ENCODE measurements at places on chromosomes 3 and 15.
A peak's percentile ranks its signal among the peaks of the same experiment; 100 is the strongest.

DNA sequence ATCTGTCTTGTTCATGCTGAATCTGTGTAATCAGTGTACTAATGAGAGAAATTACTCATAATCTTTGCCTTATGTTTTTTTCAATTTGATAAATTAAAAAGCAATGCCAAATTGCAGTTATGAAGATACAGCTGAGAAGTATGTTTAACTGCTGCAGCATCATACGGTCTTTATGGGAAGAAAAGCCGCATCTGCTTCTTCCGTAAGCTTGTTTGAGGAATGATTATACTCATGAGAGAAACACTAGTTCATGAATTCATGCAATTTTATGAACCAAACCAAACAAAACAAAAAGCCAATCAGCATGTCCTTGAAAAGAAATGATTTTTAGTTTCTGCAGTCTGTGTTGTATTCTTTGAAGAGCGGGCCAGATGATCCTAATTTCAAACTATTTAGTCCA lies 275.9 kb upstream of the ARHGEF26 start:
- no peak for DNase-seq

DNA sequence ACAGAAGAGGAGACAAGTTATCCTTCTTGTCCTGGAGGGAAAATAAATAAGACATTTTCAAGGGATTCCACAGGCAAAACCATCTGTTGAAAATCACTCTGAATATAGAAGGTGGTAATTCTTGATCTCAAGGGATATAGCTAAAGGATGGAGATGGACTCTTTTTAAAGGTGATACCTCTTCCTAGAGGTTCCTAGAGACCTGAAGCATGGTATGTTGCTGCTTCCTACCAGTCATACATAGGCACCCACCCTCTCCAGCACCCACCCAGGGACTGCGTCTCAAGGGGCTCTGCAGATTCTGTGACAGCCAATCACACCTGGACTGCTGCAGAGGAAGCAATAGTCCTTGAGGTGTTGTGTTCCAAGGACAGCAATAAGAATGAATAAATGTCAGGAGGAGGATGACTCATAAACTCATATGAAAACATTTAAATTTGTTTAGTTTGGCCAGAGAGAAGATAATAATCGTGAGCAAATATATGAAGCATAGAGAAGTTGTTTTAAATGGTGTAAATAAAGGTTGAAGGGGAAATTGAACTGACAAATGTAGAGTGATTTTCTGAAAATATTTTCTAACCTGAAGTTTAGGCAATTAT lies 741.6 kb upstream of the CBLB start:
- DNase-seq: no peak

GRCh38 chr15:77819851-77820728 lies 187.4 kb upstream of the LINGO1 start:
- DNase-seq: no peak

DNA sequence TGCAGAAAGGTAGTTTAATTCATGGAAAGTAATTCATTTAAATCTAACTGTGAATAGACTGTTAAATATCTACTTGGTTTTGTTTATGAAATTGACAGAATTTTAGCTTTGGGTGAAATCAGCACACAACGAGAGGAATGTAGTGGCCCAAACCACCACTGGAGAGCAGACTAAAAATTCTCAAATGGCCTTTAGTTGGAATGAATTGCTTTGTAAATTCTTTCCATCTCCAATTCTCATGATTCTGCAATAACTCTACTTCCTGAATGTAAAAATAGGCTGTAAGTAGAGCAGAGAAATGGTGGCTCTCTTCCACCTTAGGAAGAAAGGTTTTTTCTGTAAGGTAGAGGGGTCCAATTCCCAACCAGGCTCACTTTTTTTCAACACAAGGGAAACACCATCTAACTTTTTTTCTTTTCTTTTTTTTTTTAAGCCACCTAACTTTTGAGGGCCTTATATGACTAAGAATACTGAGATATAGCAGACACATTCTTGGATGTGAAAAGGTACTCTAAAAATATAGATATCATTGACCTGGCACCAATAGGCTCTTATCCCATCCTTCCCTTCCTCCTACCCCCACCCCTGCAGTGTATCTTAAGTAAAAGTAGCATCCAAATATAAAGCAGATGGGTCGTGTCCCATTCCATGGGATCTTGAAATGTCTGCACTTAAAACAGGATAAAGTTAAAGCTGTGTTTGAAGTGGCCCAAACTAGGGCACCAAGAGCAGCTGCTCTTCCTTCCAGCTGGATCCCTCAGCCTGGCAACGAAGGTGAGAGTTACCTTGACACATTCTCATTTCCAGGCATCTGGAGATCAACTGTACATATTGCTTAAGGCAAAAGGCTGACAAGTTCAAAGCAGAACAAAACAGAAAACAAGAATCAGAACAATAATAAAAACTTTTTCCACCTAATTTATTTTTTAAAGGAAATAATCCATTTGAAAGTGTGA lies 194.1 kb downstream of the TPRG1 start:
- no peak for DNase-seq

DNA sequence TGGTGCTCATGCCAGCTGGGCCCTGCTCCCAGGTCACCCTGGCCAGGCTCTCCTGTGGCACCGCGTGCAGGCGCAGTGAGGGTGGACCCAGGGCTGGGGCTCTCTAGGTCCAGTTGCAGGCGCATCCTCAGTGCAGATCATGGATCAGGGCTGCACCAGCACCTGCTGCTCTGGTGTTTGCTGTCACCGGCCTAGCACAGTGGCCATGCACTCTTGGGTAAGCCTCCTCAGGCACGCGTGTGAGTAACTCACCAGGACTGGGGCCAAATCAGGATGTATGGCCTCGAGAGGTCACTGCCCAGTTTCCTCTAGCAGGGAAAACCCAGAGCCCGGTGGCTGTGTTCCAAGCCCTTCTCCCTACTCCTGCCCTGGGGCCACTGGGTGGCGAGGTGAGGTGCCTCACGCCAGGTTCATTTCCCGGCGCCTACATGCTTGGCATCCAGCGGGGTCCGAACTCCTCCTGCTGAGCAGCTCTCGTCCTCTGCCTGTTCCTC lies 45.5 kb upstream of the SLC41A3 start:
- no peak for DNase-seq

- DNase-seq: no peak
Measured at GRCh38 chr3:113204371-113204770, 7.0 kb upstream of the BOC start.

GRCh38 chr15:50353975-50354837 lies 792 bp downstream of the GABPB1 start:
- DNase-seq: peak; percentile 87

DNA sequence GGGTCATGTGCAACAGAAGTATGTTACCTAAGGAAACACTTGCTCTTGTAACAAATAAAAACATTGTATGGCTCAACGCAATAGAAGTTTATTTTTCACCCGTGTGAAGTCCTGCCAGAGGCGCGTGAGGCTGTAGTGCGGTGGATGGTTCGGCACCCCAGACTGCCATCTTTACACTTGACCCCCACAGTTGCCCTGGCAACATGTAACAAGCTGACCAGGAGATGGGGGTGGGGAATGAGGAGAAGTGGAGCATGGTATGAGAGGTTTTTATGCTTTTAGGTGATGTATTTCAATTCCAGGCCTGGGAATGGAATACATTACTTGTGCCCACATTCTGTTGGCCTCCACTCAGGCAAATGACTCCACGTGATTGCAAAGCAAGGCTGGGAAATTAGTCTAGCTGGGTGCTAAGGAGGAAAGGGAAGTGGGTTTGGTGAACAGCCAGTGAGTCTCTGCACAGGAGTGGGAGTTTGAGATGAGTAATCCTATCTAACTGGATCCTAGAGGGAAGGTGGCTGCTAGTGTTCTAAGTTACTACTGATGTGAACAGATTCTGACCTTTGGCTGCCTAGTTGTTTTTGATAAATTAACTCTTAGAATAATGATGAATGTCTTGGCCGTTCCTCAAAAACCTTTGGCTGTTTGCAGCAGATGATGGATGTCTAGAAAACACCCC lies 33.8 kb upstream of the GREM1 start:
- DNase-seq: peak; percentile 56

GRCh38 chr3:94967196-94967595 lies 904.3 kb downstream of the NSUN3 start:
- DNase-seq: no peak

DNA sequence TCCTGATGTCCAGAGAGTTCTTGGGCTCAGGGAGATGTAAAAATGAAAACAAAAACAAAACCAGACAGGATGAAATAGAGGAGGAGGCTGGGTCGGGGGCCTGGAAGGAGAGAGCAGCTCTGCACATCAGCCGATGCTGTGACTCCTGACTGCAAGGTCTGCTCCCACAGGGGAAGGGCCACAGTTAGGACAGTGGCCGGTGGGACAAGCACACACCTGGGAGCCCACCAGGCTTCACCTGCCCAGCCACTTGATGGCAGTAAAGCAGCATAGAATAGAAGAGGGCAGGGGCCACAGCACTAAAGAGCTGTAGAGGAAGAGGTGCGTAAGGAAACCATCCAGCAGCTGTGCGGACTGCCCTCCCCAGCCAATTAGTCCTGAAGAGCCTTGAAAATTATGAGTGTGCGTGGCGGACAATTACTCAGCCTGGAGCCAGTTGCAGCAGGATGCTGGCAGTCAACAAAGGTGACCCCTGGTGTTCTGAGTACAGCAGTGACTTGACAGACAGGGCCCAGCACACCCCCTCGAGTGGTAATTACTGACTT lies 29.8 kb downstream of the ALS2CL start:
- DNase-seq: no peak

DNA sequence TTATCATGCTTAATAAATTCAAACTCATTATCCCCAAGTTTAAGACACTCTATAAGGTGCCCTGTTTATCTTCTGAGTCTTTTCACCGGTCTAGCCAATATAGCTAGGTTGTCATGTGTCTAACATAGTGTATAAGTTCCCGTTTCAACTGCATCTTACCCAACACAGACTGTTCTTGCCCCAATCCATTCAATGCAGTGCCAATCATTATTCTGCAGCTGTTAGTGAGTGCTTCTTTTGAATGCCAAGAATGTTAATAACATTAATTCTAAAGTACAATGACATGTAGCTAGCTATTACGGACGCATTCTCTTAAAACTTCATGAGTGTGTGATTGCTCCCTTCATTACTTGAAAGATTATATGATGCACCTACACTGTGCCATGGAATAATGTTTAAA lies 646.4 kb upstream of the NR2F2 start:
- DNase-seq: no peak

DNA sequence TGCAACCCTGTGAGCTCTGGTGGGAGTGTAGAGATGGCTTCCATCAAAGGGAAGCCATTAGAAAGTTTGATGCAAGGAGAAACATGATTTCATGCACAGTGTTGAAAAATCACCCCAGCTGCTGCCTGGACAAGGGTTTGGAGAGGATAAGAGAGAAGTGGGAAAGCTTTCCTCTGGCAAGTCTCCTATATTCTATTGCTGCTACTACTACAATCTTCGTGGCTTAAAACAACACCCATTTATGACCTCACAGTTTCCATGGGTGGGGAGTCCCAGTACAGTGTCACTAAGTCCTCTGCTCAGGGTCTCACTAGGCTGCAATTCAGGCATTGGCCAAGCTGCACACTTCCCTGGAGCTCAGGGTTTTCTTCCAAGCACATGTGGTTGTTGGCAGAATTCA lies 229.3 kb downstream of the TAFA4 start:
- DNase-seq: no peak

GRCh38 chr15:78689626-78690025 lies 48.6 kb upstream of the CHRNB4 start:
- DNase-seq: no peak

DNA sequence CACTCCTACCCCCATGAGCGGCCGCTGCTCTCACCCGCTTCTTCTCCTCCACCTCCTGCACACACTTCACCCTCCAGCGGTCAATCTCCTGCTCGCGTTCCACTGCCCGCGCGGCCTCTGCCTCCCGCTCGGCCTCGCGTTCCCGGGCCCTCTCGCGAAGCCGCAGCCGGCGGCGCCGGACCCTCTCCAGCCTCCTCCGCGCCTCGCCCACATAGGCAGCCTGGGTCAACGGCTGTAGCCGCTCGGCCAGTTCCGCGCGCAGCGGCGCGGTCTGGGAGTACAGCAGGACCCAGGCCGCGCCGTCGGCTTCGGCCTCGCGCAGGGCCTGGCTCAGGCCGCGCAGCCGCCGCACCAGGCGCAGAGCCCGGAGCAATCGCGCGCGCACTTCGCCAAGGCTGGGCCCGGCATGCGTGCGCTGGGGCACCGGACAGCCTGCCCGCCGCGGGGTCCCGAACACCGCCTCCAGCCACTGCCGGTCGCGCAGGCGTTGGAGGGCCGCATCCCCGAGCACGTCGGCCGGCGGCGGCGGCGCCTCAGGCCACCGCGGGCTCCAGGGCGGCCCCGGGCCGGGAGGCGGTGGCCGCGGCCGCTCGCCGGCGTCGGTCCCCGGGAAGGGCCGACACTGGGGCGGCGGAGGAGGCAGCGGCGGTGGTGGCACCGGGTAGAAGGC lies 595 bp downstream of the PDCD7 start:
- no peak for DNase-seq

GRCh38 chr3:151556596-151556995 lies 95.7 kb upstream of the IGSF10 start:
- no peak for DNase-seq

GRCh38 chr3:179196098-179196497 lies 47.9 kb downstream of the PIK3CA start:
- DNase-seq: peak; percentile 33

DNA sequence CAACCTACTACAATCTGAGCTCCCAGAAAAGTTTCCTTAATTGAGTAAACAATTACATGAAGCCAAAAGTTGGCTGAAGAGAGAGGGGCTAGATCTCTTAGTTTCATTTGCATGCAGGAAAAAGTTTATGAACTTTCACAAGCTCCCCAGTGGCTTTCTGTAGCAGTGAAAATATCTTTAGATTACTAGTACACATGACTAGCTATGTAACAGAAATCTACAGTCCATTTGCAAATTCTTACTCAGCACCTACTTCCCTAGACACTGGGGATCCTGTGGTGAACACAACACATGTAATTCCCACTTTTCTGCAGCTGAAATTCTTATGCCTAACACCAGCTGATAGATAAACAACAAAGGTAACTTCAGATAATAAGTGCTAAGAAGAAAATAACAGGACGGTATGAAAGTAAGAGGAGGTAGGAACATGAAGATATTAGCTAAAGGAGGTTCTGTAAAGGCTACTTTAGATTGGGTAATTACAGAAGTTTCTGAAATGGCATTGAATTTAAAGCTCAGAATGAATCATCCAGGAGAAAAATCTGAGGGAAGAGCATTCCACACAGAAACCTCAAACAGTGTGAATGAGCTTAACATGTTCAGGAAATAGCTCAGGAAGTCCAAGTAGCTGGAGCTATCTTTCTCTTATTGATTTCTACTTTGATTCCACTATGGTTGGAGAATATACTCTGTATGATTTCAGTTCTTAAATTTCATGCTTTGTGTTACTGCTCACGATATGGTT lies 204.8 kb downstream of the MAGI1 start:
- DNase-seq: no peak

GRCh38 chr15:28900041-28900891 lies 14.5 kb downstream of the APBA2 start:
- DNase-seq: no peak

DNA sequence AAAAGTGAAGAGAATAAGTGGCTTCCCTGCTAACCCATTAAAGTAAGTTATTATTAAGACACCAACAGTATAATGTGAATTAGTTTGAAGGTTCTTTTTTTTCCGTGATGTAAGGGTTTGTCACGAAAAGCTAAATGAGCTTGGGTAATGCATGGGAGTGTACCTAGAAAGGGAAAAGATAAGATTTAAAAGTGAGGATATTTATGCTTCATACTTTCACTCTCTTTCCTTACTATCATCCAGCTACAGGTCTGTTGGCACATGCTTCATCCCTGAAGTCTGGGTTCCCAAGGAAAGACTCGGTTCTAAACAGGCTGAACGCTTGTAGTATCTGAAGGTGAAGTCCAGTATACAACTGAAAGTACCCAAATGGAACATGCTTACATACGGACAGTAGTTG lies 26.9 kb upstream of the RIOX2 start:
- DNase-seq: no peak

GRCh38 chr15:27292641-27293040 lies 321.7 kb downstream of the GABRG3 start:
- no peak for DNase-seq
